Stimulated activated CD4-positive, alpha-beta T cell treated with anti-CD3 and anti-CD28 coated beads, Interleukin-4, amount 100 ng/mL, for 24 hours (primary cell): ENCODE measurements at places on chromosomes 3 and 15.

DNA sequence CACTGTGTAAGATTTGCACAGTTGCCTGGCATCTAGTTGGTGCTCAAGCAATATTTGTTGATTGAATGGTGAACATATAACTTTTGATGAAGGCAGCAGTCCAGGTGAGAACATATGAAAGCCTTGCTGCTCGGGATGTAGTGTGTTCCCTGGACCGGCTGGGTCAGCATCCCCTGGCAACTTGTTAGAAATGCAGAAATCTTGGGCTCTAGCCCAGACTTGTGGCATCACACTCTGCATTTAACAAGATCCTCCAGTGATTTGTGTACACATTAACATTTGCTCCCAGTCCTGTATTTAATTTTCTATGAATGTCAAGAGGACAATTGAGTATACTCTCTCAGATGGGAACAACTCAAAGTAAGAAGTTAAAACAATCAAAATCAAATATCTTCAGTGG lies 69.0 kb upstream of the SAMMSON start:
- DNase-seq: no peak

DNA sequence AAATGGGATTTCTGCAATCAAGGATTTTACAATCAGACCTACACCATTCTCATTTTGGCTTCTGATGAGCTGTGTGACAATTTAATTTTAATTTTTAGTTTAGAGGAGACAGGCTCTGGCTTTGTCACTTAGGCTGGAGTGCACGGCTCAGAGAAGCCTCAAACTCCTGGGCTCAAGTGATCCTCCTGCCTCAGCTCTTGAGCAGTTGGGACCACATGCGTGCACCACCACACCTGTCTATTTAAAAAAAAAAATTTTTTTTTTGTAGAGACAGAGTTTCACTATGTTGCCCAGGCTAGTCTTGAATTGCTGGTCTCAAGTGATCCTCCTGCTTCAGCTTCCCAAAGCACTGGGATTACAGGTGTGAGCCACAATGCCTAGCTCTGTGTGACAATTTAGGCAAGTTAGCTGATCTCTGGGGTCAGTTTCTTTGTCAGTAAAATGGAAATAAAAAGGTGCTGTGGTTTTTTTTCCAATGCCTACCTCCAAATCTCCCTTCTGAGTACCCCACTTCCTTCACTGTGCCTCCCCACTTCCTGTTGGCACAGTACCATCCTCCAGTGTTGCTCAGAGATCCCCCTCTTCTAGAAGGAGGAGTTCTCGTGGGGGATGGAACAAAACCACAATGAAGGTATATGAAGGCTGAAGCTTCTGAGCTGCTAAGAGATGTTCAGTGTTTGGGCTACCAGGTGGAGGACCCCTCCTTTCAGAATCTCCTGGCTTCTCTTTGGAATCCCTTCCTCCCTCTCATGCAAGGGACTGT lies 54.1 kb upstream of the GSK3B start:
- DNase-seq: no peak

- no peak for DNase-seq
These were observed 377.0 kb downstream of the FOXP1 start for GRCh38 chr3:71206305-71207165.

DNA sequence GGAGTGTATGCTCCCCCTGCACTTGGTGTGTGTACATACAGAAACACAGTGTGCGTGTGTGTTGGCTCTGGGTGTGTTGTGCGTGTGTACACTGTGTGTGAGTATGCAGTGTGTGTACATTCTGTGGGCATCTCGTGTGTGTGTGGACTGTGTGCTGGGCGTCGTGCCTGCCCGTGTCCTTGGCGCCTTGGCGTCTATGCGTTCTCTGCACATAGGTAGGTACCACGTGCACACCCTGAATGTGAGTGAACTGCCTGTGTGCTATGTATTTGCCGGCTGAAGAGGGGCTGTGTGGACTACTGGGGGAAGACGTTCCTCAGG lies 481 bp upstream of the ECE2 start:
- no peak for DNase-seq

- DNase-seq: no peak
These were observed 717.6 kb upstream of the GOLIM4 start for GRCh38 chr3:168813225-168813802.

DNA sequence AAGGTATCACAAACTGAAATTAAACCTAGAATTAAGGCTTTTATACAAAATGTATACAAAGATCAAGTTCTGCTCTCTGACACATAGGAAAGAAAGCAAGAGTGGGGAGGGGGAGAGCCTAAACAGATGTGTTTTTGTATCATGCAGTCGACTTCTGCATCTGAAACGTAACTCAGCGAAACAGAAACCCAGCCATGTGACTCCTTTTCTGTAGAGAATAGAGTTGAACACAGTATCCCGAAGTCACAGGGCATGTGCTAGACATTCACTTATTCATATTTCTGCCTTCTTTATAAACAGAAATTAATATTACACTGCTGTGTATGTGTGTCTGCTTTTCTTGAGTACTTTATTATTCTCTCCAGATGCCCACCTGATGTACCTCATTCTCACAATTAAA lies 121.0 kb downstream of the PDZRN3 start:
- DNase-seq: no peak

GRCh38 chr15:68987676-68988075 lies 26.8 kb upstream of the NOX5 start:
- DNase-seq: no peak

GRCh38 chr3:184305577-184305976 lies 6.5 kb downstream of the PSMD2 start:
- DNase-seq: no peak

DNA sequence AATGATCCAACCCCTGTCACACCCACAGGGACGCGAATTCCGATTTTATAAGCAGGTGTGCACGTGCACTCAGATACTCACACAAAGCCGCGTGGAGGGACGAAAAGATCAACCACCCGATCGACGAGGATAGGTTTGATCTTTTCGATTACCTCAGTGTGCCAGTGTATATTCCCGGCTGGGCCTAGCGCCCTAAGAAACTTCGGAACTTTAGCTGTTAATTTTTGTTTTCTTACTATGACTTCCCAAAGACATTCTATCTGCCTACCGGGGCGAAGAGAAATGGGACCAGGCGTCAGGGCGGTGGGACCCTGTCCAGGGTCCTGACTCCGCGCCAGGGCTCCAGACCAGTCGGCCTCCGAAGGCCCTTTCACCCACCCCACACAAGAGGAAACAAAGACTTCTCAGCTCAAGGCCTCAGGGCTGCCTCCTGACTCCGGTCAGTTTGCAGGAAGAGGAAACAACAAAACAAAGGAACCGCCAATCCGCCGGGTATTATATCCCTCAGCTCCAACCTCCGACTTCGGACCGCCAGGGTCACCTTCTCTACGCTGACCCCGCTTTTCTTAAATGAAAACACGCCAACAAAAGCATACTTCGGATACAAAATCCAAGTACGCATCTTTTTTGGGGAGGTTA lies 6.8 kb downstream of the ONECUT1 start:
- DNase-seq: no peak

DNA sequence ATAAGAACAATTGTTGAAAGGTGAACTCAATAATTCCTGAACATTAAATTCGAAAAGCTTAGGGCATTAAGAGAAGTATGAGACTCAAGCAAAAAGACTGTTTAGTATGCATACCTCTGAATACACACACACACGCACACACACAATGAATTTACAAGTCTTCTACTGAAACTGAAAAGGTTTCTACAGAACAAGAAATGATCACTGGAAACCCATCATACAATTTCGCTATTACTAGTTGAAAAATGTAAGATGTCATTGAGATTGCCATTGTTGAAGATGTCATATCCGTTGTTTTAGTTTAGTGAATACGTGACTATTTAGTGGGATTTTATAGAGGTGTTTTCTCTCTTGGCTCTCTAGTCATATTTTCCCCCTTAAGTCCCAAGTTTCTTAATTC lies 106.8 kb downstream of the FOXB1 start:
- no peak for DNase-seq

DNA sequence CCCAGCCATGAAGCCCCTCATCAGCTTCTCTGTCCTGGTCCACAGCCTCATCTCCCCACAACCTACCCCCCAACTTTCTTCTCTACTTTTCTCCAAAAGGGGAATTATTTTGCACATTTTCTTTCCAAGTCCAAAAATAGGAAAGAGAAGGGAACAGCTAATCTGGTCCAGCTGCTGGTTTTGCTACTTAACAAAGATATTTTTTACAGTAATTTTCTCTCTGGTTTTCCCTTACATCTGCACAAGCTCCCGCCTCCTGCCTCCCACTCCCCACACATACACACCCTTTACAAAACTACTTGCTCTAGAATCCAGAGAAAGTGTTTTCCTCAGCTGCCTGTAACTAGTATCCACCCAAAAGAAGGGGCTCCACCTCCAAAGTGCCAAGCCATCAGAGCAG lies 177.2 kb downstream of the POLR2M start:
- DNase-seq: no peak

DNA sequence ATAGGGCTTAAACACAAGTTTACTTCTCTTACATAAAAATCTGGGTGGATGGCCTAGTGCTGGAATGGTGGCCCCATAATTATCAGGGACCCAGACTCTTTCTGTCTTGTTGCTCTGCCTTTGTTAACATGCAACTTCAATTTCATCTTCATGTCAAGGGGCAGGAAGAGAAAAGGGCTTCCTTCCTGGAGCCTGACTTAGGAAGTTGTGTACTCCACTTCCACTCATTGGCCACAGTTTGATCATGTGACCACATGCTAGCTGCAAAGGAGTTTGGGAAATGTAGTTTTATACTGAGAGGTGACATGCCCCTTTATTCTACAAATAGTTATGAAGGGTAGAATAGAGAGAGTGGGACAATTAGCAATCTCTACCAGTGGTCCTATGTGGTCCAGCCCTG lies 39.3 kb downstream of the RHCG start:
- DNase-seq: no peak

GRCh38 chr3:72906154-72906553 lies 18.3 kb downstream of the GXYLT2 start:
- no peak for DNase-seq

DNA sequence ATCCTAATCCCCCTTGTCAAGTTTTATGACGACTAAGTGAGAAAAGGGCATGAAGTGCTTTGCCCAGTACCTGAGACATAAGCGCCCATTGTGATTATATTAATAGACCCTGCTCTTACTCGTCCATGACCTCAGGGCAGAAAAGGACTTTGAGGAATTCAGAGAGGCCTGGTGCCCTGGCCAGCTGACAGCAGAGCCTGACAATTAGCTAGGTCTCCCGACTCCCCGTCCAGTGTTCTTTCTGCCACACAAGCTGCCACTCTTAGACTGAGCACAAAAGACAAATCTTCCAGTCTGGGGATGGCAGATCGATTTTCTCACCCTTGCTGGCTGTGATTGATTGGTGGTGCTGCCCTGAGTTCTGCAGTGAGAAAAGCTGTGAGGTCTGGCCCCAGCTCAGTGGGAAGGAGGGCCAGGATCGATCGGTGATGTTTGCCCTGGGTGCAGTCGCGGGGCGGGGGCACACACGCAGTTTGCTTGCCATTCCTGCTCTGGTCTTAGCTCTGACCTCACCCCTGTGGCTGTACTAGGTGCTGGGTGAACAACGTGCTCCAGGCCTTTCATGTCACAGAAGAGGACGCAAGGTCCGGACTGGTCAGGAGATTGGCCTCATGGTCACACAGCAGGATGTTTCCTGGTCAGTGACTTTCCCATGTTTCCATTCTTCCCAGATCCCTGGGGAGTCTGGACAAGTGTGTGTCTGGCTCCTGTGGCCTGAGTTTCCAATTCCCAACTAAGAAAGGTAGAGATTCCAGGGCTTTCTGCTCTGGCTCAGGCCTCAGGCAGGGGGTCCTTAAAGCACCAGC lies 67.4 kb upstream of the TLE3 start:
- DNase-seq: no peak

DNA sequence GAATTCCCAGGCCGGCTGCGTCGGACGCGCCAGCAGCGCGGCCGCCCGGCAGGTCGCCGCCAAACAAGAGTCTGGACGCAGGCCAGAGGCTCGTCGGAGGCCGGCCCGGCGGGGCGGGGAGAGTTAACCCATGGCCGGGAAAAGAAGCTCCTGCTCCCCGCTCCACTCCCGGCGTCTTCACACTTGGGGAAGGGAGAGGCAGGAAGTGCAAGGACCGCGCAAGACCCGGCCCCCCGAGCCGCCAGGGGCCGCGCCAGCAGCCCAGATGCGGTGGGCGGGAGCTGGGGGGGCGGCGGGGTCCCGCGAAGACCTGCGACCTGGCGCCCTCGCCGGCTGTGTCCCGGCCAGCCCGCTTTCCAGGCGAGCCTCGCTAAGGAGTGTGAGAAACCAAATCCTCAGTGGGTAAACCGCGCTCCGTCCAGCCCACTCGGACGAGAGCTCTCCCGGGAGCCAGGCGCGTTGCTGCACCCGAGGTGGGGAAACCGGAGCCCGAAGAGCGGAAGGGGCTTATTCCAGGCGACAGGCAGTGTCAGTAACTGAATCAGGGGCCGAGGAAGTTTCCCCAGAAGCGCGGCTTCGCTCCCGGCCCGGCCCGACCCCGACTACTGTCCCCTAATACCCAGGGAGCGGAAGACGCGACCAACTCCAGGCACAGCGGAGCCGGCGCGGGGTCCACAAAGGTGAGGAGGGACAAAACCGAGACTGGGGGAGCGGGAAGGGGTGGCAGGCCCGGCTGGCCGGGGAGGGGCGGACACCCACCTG lies 721 bp downstream of the ADAMTS7 start:
- no peak for DNase-seq

DNA sequence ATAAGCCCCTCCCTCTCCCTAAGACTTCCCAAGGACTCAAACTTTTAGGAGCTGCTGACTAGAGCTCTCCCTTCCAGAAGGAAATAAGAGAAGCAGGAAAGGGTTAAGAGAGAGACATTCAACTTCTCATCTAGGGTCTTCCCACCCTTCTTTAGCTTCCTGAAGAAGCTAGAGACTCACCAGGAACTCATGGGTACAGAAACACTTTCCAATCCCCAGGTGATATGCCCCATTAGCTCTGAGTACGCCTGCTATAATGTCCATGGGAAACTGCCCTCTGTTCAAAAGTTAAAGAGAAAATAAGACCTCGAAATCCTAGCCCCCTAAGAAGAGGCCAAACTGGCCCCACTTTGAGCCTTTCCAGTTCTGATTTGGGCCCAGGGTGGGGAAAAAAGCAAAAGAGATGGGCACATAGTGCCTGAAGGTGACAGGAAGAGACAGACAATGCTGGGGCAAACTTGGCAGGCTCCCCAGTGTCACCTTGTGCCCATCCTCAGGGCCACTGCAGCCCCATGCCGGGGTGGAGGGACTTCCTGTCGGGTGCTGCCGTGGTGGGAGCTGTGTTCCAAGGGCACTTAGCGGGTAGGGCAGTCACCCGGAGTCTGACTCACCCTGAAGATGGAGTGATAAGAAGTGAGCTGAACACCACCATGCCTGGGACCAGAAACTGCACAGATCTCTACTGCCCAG lies 29.5 kb downstream of the CCDC12 start:
- peak; percentile 61 for DNase-seq

GRCh38 chr15:73865379-73865778 lies 8.0 kb upstream of the TBC1D21 start:
- DNase-seq: no peak

DNA sequence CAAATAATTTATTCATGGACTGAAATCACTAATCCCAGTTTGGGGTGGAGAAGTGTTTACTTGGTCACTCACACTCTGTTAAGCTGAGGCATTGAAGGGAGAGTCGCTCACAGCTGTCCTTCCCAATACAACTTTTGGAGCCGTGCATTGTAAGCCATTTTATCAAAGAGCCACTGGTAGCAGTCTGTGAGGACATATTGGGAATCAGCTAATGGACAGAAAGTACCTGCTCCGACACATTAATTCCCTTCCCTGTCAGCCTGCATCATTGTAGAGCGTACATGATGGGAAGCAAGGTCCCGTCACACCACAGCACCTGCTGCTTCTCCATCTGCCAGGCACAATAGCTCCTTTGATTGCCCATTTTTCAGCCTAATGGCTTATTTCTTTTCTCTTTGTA lies 643.2 kb downstream of the SQOR start:
- no peak for DNase-seq

GRCh38 chr3:35505181-35505580 lies 134.1 kb upstream of the ARPP21 start:
- DNase-seq: no peak
